Activated naive CD4-positive, alpha-beta T cell treated with anti-CD3 and anti-CD28 coated beads for 36 hours (primary cell): ENCODE measurements at places on chromosomes 5 and 9. TPM values are rescaled to one million over a fixed set of nuclear protein-coding genes. Genes with fewer than 3 reads are reported as not detected.

Gene GPR151
- total RNA-seq: not detected

GRCh38 chr9:132901858-132902831 lies 23.4 kb downstream of the SPACA9 start:
- DNase-seq: peak; percentile 92

Gene RFESD
- 9.1 TPM for total RNA-seq

DNA sequence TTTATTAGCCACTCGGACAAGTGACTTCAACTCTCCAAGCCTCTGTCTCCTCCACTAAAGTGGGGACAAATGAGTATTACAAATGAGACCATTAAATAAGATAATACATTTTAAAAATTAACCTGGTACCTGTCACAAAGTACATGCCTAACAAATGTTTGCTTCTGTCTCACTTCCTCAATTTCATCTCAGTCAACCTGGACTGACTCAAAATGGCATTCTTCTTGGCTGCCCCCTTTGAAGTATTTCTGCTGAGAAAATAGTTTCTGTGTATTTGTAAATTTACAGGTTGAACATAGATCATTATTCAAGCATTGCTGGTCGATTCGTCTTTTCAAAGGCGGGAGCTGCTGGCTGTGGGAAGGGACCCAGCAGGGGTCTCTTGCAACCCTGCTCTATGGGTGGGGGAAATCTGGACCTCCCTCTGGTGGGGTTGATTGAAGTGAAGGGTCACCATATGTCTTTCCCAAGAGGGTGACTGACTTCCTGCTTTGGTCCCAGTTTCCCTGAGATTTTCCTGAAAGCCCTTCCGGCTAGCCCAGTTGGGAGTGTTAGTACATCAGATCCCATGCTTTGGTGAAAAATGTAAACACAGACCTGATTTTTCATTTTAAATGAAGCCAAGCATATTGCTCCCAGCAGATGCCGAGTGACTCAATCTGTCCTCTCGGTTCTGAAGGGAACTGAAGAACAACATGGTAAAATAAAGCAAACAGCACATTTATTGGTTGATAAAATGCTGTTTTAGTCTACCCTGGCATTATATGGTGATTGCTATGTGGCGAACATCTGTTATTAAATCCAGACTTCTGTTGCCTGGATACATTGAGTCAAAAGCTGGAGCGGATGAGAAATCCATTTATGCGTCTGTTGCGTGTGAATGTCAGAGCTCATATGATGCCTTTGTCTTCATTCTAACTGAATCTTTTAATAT lies 73.0 kb downstream of the KCNIP1 start:
- DNase-seq: no peak

DNA sequence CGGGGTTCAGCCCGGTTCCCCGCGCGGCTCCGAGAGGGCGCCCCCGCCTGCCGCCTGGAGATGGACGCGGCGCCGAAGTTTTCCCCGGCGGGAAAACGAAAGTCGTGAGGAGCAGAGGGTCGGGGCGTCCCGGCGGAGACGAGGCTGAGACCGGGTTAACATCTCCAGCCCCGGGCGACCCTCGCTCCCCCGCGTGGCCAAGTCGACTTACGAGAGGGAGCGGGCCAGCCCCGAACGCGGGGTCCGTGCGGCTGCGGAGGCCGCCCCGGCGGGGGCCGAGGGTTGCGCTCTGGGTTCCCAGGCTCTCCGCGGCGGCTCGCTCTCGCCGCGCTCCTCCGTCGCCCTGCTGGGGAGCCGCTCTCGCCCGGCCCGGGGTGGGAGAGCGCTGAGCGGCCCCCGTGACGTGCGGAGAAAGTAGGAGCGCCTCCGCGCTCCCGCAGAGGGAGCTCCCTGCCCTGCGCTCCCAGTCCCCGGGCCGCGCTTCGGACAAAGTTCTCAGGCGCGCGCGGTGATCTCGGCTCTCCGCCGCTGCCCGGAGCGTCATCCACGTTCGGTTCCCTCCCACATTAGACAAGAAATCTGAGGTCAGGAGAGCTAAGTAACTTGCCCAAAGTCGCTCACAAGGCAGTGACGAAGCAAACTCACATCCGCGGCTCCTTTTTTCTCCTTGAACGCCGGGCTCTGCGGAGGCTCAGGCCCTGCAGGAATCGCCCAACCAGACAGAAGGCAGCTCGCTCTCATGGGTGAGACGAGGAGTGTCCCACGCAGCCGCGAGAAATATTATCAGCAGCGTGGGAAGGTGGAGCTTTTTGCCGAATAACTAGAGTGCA lies 1.2 kb upstream of the GCNT4 start:
- peak; percentile 67 for DNase-seq

- DNase-seq: no peak
Observed at GRCh38 chr9:89880721-89881120, 275.9 kb downstream of the GADD45G start.

GRCh38 chr5:139924294-139925215 lies 118.5 kb downstream of the NRG2 start:
- DNase-seq: no peak

DNA sequence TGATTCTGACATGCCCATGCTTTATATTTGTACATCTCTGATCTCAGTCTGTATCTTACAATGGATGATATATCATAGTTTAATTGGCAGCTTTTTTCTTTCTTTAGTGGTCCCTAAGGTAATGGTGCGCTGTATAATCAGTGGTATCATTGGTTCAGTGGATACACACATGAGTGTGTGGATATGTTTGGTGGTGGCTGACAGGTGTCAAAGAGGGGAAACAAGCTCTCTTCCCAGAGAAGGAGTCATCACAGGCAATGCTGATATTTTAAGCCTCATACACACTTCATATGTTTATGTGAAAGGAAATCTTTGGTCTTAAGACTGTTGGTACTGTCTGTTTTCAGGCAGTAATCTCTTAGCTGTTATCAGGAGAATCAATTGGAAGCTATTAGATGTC lies 52.1 kb upstream of the KIAA1958 start:
- no peak for DNase-seq

GRCh38 chr9:134247918-134248631 lies 78.2 kb upstream of the RXRA start:
- no peak for DNase-seq

DNA sequence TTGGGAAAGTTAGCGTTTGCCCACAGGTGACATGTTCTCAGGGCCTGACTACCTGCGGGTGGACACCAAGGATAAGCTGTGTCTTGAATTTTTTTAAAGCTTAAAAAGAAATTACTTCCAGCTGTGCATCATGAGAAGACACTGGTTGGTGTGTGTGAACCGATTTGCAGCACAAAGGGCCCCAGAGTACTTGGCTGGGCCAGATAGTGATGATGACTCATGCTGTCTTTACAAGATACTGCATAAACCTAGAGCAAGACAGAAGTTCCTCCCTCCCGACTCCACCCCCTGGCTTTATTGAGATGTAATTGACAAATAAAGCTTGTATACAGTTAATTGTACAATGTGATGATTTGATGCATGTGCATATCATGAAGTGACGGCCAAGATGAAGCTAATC lies 212.8 kb downstream of the NXNL2 start:
- DNase-seq: no peak

DNA sequence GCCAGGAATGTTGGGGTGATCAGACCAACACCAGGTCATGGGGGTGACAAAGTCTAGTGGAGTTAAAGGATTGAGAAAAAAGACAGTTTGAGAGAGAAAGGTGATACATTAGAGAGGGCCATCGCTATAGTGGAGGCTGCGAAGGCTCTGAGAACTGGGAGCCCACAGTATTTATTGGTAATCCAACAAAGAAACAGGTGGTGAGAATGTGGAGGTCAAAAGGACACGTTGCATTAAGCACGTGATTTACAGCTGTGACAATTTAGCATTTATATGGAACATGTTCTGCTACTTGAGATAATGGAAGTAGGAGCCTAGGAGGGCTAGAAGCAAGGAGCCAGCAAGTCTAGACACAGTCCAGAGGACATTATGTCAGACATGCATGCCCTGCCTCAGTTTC lies 2086.5 kb upstream of the C9orf72 start:
- DNase-seq: no peak

DNA sequence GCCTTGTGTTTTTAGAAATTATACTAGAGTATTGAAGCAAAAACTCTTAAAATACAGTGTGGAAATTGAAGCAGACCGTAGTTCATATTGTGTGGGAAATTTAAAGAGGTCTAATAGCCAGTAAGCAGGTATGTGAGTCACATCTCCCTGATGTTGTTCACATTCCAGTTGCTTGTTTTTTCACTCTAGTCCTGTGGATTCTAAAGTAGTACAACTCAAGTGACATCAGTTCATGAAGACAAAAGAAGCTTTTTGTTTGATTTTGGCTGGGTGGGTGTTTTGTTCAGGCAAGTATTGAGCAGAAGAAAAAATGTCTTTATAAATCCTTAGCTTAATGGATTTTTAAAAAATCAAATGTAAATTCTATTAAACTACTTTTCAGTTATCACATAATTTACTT lies 216.2 kb downstream of the MAN2A1 start:
- DNase-seq: no peak

Gene FAM170A
- total RNA-seq: not detected

DNA sequence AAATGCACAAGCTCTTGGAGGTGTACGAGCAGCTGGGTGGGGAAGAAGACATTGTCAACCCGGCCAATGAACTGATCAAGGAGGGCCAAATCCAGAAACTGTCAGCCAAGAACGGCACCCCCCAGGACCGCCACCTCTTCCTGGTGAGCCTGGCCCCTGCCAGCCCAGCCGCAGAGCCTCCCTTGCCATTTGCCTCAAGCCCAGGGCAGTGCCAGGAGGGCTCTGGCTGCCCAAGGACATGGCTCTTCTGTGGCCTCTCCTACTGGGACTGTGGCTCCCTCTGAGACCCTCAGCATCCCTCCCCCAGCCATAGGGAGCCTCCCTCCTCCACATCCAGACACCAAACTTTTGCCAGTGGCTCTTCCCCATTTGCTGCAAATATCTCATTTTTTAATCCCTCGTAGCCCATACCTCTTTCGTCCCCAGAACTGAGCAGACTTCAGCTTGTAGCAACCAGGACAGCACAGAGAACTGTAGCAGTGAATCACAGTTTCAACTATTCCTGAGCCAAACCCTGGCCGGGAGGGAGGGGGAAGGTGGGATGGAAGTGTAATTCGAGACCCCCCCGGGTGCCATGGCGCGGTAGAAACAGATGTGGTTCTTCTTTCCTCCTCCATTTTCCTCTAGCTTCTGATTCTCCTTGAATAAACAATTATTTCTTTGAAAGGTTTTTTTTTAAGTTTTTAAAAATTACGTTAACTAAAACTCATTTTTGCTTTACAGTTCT lies 44.5 kb upstream of the SUSD3 start:
- no peak for DNase-seq

Gene PCDHA1
- not detected for total RNA-seq

Gene GCNT4
- 2.4 TPM for total RNA-seq

DNA sequence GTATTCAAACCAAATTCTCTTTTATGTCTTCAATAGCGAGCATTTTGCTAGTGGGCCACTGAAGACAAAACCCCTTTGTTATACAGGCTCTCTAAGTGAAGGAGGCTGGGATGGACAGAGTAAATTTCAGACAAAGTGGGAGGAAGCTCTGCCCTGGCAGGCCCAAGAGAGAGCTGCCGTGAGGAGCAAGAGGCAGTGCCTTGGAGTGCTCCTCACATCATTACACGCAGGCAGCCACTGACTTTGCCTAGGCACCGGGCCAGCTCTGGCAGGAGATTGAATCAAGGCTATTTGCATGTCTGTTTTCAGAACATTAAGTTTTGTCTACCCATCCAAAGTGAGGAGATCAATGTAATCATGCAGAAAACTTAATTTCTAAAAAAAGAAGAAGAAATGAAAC lies 167.7 kb downstream of the CCDC192 start:
- DNase-seq: no peak

Gene HSPA5
- 136 TPM for total RNA-seq

Gene HAVCR2
- total RNA-seq: 10.4 TPM

GRCh38 chr9:5110867-5111681 lies 74.4 kb downstream of the INSL6 start:
- DNase-seq: no peak

Gene PHF24
- not detected for total RNA-seq

- no peak for DNase-seq
Observed at GRCh38 chr5:179171251-179171815, 111.2 kb downstream of the ZNF354C start.

- DNase-seq: no peak
Observed at GRCh38 chr9:94014066-94014654, 59.0 kb upstream of the BARX1 start.

Gene SPINK4
- not detected for total RNA-seq

Gene SPATA31D4
- not detected for total RNA-seq

Gene RASGRF2
- total RNA-seq: 9.2 TPM

DNA sequence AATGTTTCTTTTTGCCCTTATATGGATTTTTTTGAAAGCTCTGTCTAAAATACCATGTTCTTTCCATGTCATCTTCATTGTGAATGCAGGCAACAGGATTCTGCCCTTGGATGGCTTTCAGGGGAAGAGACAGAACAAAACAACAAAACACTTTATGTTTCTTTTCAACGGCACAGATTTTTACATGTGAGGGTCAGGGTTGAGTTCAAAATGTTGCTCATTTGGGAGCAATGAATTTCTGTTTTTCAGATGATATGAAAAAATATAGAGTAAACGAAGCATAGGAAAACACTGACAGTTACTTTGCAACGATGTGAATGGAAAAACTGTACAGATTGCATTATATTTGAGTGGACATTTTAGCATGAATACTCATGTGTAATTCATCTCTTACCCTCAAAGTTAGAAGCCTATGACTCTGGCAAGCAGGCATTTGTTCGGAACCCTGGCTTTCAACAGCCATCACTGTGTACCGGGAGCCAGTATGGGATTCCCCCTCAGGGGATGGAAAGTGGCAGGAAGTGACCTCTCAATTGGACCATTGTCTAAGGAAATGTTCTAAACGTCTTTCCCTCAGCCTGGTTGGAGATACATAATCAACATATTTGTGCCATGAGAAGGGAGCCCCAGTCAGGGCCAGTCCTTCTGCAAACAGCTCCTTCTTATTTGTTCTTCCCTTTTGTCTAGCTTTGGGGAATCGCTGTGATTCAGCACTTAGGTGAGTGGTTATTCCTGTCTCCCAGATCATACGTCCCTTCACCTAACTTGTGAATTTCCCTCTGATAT lies 153.9 kb upstream of the MEF2C start:
- no peak for DNase-seq

Gene PHF19
- total RNA-seq: 295 TPM

DNA sequence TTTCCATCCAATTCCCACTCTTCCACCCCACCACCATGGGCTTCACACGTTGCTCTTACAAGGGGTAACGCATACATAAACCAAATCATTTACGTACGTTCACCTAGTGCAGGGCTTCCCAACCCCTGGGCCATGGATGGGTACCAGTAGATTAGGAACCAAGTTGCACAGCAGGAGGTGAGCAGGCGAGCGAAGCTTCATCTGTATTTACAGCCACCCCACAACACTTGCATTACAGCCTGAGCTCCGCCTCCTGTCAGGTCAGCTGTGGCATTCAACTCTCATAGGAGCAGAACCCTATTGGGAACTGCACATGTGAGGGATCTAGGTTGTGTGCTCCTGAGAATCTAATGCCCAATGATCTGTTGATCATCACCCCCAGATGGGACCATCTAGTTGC lies 82.3 kb downstream of the CEMIP2 start:
- DNase-seq: no peak

- no peak for DNase-seq
Observed at GRCh38 chr9:89493671-89494070, 4.2 kb downstream of the SEMA4D start.

GRCh38 chr9:104177003-104177611 lies 83.0 kb downstream of the SMC2 start:
- DNase-seq: no peak

GRCh38 chr5:132011622-132012343 lies at the start of gene ACSL6:
ACSL6 (minus strand) TSS chr5:132011658; CDS start chr5:132011553, 105 bp downstream.
- DNase-seq: peak; percentile 49
